ENCODE measurements at places on chromosomes 12 and 14. TPM values are rescaled to one million over a fixed set of nuclear protein-coding genes. Genes with fewer than 3 reads are reported as not detected.
A peak's percentile ranks its signal among the peaks of the same experiment; 100 is the strongest.

CLEC4A gene
- polyA plus RNA-seq: 1.9 TPM

DNA sequence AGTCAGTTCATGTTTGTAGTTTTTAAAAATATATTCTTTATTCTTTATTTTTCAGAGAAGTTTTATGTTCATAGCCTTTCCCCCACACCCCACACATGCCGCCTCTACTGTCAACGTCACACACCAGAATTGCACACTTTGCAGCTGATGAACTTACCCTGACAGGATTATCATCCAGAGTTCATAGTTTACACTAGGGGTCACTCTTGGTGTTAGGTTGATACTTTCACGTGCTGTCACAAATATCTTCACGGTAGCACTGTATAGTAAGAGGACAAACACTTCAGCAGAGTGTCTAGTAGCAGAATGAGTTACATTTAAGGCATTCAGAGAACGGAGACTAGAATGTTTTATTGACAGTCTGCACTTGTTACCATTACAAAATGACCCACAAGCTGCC lies 5.1 kb downstream of the DPPA3 start:
- DNase-seq: no peak

- DNase-seq: no peak
Observed at GRCh38 chr12:39476121-39476520, 33.2 kb upstream of the KIF21A start.

DNA sequence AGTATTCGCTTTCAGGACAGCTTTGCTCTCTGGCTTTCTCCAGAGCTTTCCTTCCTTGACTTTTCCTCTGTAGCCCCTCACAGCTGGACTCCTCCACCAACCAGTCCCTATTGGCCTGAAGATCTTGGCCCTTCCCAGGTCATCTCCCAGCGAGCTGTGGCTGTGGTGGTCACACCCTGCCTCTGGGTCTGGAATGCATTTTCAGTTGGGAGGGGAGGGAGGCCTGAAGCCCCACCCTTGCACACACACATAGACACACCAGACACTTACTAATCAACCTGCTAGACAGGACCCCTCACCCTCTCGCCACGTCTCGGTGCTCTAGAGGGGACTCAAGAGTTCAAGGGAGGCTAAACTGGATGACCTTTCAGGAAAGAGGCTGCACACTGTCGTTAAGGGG lies 13.9 kb downstream of the JDP2 start:
- no peak for DNase-seq

DNA sequence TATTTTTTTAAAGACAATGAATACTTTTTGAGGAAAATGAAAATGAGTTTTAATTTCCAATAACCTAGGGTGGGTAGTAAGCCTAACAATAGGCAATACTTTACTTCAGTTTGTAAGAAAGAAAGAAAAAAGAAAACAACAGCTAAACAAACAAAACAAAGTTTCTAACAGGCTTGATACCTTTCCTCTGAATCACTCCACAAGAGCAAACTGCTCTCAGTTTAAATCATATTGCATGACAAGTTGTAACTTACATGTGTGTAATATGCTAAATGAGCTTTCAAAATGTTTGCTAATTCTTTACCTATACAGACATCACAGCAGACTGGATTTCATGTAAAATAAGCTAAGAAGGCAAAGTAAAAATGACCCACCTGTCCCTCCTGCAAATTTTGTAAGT lies 6.7 kb upstream of the LMO3 start:
- DNase-seq: no peak

DNA sequence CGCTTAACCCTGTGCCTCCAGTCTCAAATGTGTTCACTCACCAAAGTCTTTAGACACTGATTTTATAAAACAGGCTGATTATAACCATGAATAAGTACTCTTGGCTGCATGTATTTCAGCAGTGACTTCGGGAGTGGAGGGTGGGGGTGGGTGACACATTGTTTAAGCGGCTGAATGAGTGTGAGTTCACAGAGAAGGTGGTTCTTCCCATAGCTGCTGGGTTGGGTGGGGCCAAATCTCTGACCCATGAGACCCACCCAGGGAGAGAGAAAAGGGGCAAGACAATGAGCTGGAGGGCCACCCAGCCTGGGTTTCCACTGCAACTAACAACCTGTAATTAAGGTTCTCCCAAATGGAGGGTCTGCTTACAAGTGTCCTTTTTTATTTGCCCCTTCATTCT lies 96.4 kb downstream of the SYNE3 start:
- no peak for DNase-seq

CPNE6 gene
- not detected for polyA plus RNA-seq

TMEM179 gene
- polyA plus RNA-seq: 1.2 TPM

DNA sequence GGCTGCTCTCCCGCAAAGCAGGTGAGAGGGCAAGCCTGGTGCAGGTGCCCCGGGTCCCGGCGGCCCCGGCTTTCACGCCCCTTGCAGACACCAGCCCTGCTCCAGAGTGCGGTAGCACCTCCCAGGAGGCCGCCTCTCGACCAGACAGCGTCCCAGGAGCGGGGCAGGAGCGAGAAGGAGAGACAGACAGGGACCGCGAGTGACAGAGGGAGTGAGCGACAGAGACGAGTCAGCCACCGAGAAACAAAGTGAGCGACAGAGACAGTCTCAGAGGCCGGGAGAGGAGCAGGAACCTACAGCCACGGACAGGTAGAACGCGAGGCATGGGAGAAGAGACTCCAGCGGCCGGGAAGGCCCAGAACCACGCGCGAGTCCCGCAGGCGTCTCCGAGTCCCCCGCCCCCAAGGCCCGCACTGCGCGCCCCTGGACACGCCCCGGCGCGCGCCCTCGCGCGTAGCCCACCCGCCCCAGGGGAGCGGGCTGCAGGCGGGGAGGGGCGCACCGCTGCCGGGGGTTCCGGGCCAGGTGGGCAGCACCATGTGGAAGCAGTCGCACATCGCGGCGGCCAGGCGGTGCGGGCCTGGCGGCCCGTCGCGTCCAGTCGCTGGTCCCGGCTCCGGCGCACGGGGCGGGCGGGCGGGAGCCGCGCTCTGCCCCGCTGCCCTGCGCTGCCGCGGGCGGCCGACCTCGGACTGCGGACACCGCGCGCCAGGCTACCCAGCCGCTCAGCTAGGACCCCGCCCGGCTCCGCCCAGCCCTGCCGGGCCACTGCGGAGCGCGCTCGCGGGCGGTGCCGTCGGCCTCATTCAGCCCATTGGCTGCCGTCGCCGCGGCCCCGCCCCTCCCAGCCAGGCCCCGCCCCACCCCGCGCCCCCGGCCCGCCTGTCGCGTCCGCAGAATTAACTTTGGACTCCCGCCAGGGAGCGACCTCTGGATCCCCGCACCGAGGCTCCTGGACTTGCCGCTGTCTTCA lies at the start of gene AHNAK2:
TSS of gene AHNAK2 (minus strand) at position 694 of the 973 bp plus-strand sequence. CDS start at position 557, 137 bp downstream.
- DNase-seq: no peak

MAP1LC3B2 gene
- 7.9 TPM for polyA plus RNA-seq

DNA sequence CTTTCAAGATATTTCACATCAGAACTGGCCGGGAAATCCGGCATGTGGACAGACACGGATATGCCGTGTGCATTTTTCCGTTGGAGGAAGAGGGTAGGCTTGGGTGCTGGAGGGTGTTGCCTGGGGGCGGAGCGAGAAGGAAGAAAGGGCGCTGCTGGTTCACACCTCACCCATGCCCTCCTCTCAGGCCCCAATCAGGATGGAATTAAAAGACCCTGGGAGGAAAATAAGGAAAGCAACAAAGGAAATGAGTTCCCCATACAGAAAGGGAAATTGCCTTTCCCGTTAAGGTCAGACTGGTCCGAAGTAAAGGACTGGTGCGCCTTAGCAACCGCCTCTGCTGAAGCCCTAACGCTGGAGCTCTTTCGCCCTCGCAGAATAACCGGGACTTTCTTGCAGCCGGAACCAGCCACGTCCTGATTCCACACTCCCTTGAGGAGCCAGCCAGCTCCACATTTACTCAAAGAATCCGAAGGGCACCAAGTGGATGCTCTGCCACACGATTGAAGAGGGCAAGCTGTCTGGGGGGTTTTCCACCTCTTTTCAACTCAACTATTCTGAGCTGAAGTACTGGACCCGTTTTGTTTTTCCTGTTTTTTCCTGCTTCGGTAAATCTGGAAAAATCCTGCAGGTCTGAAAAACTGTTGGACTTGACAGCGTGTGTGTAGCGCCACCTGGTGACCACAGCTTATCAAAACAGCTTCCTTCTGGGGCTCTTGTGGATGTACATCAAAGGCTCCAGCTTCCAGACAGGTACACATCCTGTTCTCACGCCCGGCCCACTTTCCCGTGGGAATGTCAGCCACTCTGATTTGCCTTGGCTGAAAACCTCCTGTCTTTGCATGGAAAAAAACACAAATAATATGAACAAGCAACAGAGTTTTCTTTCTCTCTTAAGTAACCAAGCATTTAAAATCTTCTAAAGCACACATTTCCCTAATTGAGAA lies 37.6 kb upstream of the BCL2L14 start:
- DNase-seq: peak; percentile 87

KERA gene
- not detected for polyA plus RNA-seq

RDH16 gene
- 0.64 TPM for polyA plus RNA-seq

- no peak for DNase-seq
Observed at GRCh38 chr12:64299628-64300027, 77.5 kb upstream of the KICS2 start.

DNA sequence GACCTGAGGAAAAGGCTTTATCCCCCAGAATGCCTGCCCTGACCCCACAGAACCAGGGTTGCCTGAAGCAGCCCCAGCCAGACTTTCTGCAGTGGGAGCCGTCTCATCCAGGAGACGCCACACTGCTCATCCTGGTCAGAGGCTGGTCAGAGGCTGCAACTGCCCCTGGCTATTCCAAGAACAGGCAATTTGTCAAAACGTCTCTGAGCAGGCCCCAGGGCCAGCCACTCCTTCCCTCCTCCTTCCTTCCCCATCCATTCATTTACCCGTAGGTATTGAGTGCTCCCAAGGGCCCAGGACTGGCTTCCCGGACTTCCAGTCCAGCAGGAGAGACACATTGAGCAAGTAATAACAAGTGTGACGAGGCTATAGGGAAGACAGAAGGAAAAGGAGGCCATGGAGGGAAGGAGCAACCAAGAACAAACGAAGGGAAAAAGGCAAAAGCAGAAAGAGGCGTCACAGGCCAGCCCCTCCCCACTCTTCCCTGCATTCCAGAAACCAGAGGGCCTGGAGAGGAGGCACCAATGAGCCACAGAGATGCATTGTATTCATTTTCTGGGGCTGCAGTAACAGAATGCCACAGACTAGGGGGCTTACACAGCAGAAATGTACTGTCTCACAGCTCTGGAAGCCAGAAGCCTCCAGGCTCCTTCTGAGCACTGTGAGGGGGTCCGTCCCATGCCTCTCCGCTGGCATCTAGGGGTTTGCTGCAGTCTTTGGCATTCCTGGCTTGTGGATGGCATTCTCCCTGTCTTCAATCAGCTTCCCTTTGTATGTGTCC lies 21.0 kb upstream of the CD9 start:
- DNase-seq: no peak

GRCh38 chr12:124389138-124389724 lies 94.3 kb downstream of the RFLNA start:
- peak; percentile 45 for DNase-seq

GRCh38 chr12:14716848-14717444 lies 20.5 kb upstream of the GUCY2C start:
- no peak for DNase-seq

PAX9 gene
- polyA plus RNA-seq: 0.44 TPM

All from right renal pelvis (tissue), 4 donors.